ENCODE measurements at places on chromosomes 12 and 14.

DNA sequence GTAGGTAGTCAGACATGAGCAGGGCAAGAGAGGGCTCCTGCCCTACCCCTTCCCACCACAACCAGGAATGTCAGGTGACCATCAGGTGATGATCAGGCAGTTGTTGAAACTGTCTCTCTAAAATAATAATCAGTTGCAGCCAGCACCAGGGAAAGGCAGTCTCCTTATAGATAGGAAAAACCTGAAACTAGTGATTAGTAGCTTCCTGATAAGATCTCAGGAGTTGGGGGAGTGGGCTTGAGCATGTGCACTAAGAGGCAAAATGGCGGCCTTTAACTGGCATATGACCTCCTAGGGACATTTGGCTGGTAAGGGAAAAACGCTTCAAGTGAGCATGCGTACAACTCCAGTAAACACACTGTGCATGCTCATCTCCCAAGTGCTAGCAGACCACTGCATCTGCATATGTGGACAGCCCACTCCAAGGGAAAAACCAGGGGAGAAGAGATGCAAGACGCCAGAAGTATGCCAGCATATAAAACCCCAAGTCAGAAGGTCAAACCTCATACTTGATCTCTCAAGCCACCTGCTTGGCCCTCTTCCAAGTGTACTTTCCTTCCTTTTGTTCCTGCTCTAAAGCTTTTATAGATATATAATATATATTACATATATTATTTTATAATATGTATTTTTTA lies 37.1 kb downstream of the TGFB3 start:
- DNase-seq = no peak

DNA sequence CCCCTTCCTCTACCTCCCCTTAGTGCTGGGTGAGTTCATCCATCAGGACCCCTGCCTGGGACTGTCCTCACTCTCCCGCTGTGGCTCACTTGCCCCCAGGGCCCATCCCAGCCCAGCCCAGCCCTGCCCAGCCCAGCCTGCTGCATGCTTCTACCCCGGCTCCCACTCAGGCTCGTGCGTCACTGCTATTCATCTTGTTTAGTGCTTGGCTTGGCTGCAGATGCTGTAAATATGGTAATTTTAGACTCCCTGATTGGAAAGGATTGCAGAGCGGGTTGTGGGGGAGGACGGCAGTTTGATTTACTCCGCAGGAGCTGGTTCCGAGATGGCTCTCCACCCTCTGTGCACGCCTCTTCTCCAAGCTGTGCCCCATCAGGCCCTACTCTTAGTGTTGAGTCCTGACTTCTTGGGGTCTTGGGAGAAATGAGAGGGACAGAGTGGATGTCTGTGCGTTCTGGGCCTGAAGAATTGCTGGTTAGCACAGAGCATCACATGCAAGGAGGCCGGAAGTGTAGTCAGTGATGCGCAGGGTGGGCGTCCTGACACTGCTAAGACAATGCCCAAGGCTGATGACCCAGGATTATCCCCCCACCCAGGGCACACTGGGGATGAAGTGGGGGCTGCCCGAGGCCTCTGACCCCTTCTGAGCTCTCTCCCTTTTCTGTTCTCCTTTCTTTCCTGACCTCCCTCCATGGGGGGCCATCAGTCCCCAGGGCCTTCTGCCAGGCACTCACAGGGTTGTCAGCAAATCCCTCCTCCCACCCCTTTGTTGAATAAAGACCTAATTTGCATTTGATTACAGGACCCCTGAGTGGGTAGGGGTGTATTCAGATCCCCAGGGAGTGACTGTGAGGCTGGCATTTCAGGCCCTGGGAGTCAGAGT lies 244.4 kb downstream of the ZFP36L1 start:
- no peak for DNase-seq

DNA sequence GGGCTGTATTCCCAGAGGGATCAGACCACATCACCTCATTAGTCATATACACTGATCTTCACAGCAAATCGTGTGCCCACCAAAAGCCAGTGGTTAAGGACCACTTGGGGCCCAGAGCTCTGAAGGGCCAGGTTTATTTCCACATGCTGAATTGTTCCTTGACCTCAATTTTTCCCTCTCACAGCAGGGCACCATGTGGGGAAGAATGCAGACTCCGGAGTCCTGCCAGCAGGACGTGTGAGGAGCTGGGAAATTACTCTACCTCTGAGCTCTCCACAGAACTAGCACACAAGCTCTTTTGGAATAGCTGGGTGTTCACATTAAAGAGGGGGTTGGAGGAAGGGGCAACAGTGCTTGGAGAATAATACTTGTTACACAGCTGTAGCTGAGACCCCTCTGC lies 57.6 kb upstream of the SEL1L start:
- DNase-seq = no peak

DNA sequence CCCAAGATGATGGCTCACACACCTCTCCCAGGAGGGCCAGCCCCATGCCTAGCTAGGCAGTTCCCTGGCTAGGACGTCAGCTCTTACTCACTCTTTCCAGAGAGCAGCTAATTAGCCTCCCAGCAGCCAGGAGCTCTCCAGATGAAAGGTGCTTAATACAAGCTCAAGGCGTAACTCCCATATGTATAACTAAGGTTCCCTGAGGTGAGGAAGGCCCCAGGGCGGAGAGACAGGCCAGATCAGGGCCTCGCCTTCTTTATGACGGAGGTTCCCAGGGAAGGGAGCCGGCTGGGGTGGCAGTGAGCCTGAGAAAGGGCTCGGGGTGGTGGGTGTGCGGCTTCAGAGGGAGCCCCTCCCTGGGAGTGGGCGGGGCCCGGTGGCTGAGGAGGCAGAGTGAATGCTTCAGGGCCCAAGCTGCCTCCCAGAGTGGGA lies 26.4 kb upstream of the ZFP36L1 start:
- DNase-seq = peak; percentile 63

DNA sequence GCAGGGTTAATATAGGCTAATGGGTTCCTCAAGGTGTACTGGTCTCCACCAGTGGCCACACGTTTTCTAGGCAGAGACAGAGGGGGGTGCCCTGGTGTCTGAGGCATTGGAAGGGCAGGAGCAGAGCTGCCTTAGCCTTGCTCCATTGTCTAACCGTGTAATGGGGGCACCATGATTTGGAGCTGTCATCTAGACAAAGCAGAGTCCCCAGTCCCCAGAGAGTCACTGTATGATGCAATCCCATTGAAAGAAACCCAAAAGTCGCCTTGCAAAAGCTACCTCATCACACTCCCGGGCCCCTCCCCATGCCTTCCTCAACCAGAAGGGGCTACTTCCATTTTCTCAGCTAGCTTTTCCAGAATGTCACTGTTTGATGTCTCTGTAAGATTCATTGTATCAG lies 487.1 kb downstream of the AACS start:
- DNase-seq = no peak

GRCh38 chr14:92513204-92513965 lies at the start of gene RIN3:
Gene RIN3, plus strand, starts transcription at chr14:92513781. Its CDS starts 152 bp downstream, at chr14:92513933.
- DNase-seq = peak; percentile 46

GRCh38 chr12:9977916-9978315 lies 6.7 kb downstream of the CLEC12A start:
- DNase-seq = no peak

- DNase-seq = no peak
Measured at GRCh38 chr14:87960013-87960787, 32.8 kb downstream of the GALC start.

DNA sequence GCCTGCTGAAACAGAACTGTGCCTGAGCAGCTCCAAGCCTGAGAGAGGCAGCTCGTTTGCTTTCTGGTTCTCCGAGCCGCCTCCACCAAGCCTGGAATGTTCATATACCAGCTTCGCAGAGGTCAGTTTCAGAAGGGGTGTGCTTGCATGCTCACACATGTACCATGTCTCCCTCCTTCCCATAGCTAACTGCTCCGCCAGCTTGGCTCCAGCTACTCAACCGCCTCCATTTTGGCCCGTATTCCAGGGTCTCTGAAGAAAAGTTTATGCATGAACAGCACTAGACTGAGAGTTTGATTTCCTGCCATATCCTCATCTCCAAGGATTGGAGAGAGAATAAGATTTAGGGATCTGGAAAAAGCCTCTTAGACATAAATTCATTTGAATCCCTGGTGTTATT lies 103.7 kb downstream of the SMOC1 start:
- DNase-seq = no peak

DNA sequence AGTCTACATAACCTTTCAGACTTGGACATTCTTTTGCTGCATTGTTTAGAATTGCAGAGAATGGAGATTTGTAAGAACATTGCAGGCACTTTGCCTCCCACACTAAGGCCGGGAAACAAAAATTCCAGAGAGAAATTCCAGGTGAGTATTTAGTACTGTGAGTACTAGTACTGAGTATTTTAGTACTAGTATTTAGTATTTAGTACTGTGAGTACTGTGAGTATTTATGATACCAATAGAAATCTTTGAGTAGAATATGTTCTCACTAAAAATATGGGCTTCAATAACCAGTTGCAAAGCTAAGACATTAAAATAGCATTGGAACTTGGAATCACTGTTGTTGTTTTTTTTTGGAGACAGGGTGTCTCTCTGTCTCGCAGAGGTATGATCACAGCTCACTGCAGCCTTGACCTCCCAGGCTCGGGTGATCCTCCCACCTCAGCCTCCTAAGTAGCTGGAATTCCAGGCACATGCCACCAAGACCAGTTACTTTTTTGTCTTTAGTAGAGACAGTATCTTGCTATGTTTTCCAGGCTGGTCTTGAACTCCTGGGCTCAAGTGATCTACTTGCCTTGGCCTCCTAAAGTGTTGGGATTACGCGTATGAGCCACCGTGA lies 5.3 kb upstream of the HAUS4 start:
- no peak for DNase-seq

GRCh38 chr14:22375321-22375930 lies 213.6 kb downstream of the DAD1 start:
- DNase-seq = no peak

DNA sequence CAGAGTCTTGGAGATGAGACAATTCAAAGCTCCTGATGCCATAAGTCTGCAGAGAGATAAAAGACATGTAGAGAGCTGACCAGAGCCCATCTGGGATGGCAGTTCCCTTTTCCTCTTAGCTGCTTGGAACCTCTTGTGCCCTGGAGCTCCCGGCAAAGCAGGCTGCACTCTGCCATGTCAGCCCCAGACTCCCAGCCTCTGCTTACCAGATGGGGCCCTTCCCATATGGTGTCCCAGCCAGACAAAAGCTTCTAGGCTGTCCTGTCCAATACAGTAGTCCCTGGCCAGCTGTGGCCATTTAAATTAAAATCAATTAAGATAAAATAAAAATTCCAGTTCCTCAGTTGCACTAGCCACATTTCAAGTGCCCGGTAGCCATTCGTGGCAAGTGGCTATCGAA lies 303.9 kb downstream of the TTC6 start:
- DNase-seq = no peak

DNA sequence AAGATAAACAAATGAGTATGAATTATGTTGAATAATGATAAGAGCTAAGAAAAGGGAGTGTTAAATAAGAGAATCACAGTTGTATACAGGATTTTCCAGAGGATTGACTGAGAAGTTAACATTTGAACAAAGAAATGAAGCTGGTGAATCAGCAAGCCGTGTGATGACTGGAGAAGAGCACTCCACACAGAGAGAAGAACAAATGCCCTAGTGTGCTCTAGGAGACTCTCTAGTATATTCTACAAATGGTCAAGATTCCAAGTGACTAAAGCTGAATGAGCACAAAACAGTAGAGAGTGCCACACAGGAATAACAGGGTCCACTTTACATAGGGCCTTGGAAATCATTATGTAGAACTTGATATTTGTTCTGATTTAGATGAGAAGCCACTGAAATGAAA lies 587.1 kb upstream of the ATXN7L3B start:
- no peak for DNase-seq

DNA sequence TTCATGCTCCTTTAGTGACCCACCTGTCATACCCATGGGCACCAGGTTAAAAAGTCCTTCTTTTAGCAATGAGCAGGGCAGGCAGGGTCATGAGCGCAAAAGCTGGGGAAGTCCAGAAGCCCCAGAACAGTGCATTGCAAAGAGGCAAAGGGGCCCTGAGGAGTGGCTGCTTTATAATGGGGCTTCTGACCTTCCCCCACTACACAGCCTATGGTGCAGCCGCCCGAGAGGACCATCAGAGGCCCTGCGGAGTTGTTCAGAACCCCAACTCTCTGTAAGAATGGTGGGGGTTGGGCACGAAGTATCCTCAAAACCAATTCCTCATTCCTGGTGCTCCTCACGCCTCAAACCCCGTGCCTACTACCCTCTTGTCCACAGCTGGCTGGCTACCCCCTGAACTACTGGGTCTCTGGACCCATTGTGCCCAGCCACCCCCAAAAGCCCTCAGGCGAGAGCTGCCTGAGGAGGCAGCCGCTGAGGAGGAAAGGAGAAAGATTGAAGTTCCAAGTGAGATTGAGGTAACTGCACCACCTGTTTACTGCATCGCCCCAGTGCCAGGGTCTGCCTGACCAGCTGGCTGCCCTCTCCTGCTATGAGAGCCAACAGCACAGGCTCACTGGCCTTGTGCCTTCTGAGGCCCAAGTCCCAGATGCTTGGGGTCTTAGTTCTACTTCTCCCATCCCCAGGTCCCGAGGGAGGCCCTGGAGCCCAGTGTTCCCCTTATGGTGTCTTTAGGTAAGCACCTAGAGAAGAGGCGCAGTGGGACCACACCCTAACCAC lies 6.7 kb downstream of the REC8 start:
- DNase-seq = no peak

- DNase-seq = no peak
Measured at GRCh38 chr12:129903092-129903945, 506 bp downstream of the TMEM132D start.

- no peak for DNase-seq
Measured at GRCh38 chr12:111190741-111191526, 178.0 kb downstream of the PHETA1 start.

DNA sequence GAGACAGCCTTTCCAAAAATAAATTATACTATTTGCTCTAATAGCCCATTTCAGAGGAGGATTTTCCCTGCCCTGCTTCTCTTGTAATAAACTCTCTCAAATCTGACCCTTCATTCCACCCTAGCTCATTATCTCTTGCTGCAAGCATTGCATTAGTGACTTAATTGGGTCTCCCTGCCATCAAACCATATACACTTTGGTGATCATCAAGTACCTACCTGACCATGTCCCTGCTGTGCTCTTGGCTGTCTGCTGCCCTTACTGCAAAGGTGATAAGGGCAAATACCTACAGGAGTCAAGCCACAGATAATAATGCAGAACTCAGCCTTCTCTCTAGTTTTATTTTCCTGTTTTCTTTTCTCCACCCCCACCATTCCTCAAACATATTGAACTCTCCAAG lies 88.4 kb downstream of the LIN7A start:
- no peak for DNase-seq

GRCh38 chr12:10042167-10042566 lies 11.7 kb downstream of the CLEC9A start:
- DNase-seq = no peak

DNA sequence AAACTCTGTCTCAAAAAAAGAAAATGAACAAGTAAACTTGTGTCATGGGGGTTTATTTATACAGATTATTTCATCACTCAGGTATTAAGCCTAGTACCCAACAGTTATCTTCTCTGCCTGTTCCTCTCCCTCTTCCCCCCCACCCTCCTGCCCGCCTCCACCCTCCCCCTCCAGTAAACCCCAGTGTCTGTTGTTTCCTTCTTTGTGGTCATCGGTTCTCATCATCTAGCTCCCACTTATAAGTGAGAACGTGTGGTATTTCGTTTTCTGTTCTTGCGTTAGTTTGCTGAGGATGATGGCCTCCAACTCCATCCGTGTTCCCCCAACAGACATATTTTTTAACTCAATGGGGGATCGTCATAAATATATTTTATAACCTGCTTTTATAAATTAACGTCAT lies 12.3 kb downstream of the IL31 start:
- no peak for DNase-seq

Measured in activated CD4-positive, alpha-beta T cell treated with anti-CD3 and anti-CD28 coated beads, Interleukin-2, amount 50 U/mL, for 48 hours (primary cell).